ENCODE measurements at places on chromosomes 5 and 9.
A peak's percentile ranks its signal among the peaks of the same experiment; 100 is the strongest.

GRCh38 chr5:14674983-14675854, 10.7 kb downstream of the OTULIN start:
- peak overlapping the region; percentile 49 for H3K27ac ChIP-seq
- no peaks in the 10 kb centered on the region for H3K27me3 ChIP-seq
- no peak for DNase-seq
- H3K4me3 ChIP-seq: no peak overlapping the region

DNA sequence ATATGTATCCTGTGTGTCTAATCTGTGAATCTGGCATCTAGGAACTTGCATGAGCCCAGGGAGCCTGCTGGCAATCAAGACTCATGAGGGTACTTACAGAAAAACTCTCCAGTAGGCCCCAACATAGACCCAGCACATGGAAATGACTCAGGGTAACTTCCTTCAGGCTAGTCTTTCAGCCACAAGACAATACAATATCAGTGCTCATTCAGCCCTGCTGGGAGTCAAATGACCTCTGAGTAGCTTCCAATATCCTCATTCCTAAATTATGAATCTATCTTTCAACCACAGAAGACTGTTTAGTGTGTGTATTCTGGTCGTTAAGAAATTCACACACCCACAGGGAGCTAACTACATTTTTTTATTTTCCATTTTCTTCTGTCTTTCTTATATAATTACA, 1273.0 kb downstream of the EFNA5 start:
- H3K4me1 ChIP-seq: peaks cover 5% of the 10 kb centered on the region
- H3K27ac ChIP-seq: no peak overlapping the region
- H3K4me3 ChIP-seq: no peak overlapping the region
- no peaks in the 10 kb centered on the region for H3K27me3 ChIP-seq

- no peaks in the 10 kb centered on the region for H3K36me3 ChIP-seq
- H3K27ac ChIP-seq: no peak overlapping the region
- no peak for DNase-seq
- H3K4me3 ChIP-seq: no peak overlapping the region
These were observed 426.7 kb upstream of the ITGA1 start for GRCh38 chr5:52360985-52361384.

GRCh38 chr9:81847181-81847915, 80.9 kb upstream of the SPATA31D4 start:
- no peaks in the 10 kb centered on the region for H3K27me3 ChIP-seq
- H3K27ac ChIP-seq: no peak overlapping the region
- no peak overlapping the region for H3K4me3 ChIP-seq
- peaks cover 19% of the 10 kb centered on the region for H3K4me1 ChIP-seq
- DNase-seq: peak; percentile 34

DNA sequence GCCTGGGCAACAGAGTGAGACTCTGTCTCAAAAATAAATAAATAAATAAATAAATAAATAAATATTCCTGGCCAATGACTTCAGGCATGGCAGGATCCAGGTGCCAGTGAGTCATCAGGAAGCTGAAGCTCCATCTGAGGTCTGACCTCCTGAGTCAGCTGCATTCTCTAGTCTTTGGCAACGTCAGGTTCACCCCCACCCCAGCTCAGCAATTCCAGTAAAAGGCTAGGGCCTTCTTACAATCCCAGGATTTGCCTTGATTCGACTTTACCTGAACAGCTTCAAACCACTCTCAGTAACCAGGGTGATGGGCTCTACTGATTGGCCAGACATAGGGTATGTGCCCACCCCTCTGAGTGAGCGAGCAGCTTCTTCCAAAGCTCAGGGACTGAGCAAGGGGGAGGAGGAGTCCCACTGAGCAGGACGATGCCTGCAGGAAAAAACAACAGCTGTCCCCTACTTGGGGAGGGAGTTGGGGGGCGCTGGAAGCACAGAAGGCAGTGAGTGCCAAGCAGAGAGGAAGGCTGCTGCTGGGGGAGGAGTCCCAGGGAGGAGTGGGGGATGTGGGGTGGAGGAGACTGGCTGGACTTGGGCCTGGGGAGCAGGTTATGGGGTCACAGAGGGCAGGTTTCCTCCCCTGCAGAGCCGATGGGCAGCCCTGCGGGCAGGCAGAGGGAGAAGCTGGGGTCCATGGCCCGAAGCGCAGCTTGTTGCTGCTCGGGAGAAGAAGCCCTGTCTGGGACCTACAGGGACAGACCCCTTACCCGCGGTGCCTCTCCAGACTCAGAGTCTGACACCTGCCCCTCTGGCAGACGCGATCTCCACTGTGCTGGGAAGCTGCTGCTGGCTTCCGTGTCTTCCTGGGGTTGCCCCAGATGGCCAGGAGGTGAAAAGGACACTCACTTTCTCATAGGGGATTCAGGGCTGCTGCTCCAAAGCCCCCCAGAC, 25.9 kb upstream of the UNC5A start:
- no peak overlapping the region for H3K27ac ChIP-seq
- no peaks in the 10 kb centered on the region for H3K4me1 ChIP-seq
- peaks cover 69% of the 10 kb centered on the region for H3K27me3 ChIP-seq
- no peaks in the 10 kb centered on the region for H3K36me3 ChIP-seq

DNA sequence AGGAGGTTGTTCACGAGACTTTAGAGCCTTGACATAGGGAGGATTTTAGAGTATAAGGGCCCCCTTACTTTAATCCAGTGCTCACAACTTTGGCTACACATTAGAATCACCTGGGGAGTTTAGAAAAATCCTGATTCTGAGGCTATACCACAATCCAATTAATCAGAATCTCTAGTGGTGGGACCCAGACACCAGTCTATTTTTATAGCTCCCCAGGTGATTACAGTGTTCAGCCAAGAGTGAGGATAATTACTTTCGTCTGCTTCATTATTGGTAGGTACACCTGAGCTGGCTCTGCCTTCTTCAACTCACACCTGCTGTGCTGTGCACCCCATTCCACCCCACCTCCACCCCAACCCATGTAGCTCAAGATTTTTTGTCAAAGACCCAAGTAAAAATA, 141.3 kb upstream of the EPB41L4A start:
- H3K36me3 ChIP-seq: peaks cover 15% of the 10 kb centered on the region
- H3K4me3 ChIP-seq: no peak overlapping the region
- no peaks in the 10 kb centered on the region for H3K27me3 ChIP-seq
- H3K4me1 ChIP-seq: peaks cover 3% of the 10 kb centered on the region
- H3K27ac ChIP-seq: no peak overlapping the region
- DNase-seq: no peak

DNA sequence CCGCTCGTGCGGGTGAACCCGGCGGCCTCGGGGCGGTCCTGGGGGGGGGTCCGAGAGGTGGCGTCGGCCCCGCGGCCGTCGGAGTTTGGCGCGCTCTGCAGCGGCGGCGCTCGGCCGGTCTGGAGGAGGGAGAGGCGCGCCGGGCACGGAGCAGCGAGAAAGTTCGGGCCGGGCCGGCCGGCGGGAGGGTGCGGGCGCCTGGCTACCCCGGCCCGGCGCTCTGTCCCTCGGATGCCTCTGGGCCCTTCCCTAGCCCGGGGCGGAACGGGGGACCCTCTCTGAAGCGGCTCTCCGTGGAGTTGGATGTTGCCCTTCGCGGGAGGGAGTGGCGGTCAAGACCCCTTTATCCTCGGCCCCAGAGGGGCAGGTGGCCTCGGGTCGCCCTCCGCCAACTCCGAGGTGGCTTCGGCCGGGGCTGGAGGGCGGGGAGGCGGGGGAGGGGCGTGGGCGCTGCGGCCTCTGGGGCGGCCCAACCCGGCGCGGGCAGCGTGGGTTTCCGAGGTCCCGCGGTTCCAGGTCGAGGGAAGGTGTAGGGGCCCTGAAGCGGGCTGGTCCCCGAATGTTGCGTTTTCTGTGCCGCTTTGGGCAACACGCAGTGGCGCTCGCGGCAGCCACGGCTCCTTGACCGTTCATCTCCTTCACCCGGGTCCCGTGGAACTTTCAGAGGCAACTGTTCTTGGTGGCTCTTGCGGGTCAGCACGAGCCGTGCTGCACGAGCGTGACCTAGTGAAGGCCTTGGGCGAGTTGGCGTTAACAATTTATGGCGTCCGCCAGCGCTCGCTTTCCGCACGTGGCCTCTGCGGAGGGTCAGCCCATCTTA, 290.5 kb downstream of the DOCK8 start:
- H3K27ac ChIP-seq: peak overlapping the region; percentile 69
- H3K27me3 ChIP-seq: peaks cover 8% of the 10 kb centered on the region
- peak overlapping the region; percentile 80 for H3K4me3 ChIP-seq
- peak; percentile 20 for DNase-seq
- H3K36me3 ChIP-seq: peaks cover 14% of the 10 kb centered on the region

DNA sequence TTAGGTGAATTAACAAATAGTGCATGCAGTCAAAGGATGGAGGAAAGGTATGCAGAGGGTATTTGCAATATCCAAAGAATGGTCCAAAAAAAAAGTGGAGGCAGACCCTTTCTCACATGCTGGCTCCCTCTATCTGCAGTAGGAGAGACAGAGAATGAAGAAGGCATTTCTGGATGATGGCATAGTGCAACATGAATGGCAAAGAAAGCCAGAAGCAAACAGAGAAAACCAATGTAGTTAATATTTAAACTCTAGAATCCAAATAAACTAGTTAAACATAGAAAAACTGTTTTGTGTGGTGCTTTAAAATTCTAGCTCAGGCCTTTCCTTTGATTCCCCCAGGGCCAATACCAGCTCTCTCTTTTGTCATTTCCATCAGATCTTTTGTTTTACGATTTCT, 403.1 kb upstream of the WWC1 start:
- no peaks in the 10 kb centered on the region for H3K27me3 ChIP-seq
- H3K4me1 ChIP-seq: peaks cover 10% of the 10 kb centered on the region
- DNase-seq: no peak
- no peak overlapping the region for H3K27ac ChIP-seq
- H3K36me3 ChIP-seq: no peaks in the 10 kb centered on the region

DNA sequence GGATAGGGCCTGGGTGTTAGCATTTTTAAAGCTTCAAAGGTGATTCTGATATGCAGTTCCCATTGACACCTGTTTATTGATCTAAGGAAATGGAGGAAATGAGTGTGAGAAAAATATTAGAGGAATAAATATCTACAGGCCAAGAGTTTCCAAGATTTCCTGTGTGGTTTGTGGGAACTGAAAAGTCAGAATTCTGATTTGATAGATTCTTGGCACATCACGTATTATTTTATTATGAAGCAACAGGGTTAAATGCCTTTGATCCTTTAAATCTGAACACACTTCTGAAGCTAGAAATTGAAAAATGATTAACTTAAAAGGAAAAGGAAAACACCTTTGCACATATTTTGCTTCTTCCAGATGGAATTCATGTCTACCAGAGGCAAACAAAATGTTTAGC, 113.7 kb downstream of the CD180 start:
- H3K27me3 ChIP-seq: no peaks in the 10 kb centered on the region
- H3K27ac ChIP-seq: peak overlapping the region; percentile 26
- DNase-seq: no peak
- no peak overlapping the region for H3K4me3 ChIP-seq
- no peaks in the 10 kb centered on the region for H3K36me3 ChIP-seq
- peaks cover 35% of the 10 kb centered on the region for H3K4me1 ChIP-seq

GRCh38 chr5:59003124-59003523, 420.2 kb downstream of the RAB3C start:
- no peaks in the 10 kb centered on the region for H3K27me3 ChIP-seq
- DNase-seq: no peak
- H3K36me3 ChIP-seq: no peaks in the 10 kb centered on the region
- H3K4me1 ChIP-seq: peaks cover 42% of the 10 kb centered on the region
- H3K27ac ChIP-seq: peak overlapping the region; percentile 13

DNA sequence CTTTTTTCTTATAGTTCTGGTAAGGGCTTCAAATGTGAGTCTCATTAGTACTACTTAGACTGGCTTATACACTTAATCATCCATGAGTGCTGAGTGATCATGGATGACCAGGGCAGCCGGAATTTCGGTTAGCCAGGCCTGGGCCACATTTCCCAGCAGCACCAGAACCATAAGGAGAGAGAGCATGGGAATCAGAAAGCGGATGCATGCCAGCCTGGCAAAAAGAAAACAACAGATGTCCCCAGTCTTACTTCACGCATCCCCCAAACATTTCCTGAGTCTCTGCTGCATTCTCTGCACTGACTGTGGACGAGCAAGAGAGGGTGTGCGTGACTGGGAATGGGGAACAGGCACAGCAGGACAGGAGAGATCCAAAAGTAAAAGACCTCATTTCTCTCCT, 371.1 kb upstream of the ZNF608 start:
- H3K36me3 ChIP-seq: no peaks in the 10 kb centered on the region
- H3K27me3 ChIP-seq: peaks cover 12% of the 10 kb centered on the region
- no peak for DNase-seq
- no peak overlapping the region for H3K4me3 ChIP-seq
- H3K4me1 ChIP-seq: no peaks in the 10 kb centered on the region

DNA sequence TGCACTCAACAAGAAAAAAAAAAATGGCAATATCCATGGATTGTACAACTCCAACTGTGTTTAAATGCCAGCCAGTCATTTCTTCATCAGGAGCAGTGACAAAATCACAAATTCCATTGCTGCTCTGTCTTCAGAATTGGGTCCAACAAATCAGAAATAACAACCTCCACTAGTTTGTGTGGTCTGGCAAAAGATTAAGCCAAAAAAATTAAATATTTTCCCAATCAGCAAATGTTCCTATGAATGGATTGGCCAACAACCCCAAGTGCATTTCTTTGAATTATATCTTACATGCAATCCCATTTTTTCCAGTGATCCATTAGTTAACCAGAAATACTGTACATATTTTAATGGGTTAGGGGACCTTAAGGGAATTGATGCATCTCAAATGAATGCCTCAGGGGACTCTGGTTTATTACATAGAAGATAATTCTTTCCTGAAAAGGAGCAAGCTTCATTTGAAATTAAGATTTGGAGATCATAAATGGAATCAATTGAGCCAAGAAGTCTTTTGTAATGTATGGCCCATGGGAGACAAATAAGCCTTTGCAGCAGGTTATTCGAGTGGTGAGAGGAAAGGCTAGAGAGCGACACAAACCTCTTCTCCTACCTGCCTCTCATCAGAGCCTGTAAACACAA, 131.8 kb downstream of the TLE1 start:
- DNase-seq: no peak
- H3K4me3 ChIP-seq: no peak overlapping the region
- peaks cover 37% of the 10 kb centered on the region for H3K4me1 ChIP-seq
- H3K27me3 ChIP-seq: peaks cover 3% of the 10 kb centered on the region
- H3K36me3 ChIP-seq: no peaks in the 10 kb centered on the region

DNA sequence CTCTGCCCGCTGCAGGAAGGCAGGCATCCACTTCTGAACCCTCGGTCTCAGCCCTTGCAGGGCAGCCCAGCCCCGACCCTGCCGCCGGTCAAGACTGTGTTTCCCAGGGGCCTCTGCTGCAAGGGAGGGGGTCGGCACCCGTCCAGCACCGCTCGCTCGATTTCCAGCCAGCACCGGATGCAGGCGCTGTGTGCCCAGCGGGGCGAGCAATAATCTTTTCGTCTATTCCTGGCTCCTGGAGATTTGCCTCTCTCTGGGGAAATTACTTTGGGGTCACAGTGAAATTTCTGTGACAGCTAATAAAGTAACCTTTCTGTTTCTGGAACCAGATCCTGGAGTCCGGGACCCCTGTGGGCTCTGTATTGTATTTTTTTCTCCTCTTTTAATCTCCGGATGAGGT, 155.3 kb downstream of the COL23A1 start:
- DNase-seq: no peak
- no peaks in the 10 kb centered on the region for H3K36me3 ChIP-seq
- no peak overlapping the region for H3K4me3 ChIP-seq

DNA sequence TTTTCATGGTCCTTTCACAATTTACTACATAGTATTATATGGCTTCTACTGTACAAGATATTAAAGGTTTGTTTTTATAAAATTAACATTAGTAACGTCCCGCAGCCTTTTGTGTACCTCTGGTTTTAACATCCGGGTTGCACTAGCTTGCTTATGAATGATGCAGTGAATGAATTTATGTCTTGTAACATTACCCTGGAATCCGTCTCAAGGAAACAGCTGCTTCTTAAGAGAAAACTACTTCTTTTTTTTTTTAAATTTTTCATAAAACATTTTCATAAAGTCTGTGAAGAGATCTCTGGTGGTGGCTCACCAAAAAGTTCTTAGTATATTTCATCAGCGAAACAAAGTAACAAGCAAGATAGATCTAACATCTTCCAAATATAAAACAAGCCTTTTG, 23.6 kb downstream of the MARCHF3 start:
- H3K27ac ChIP-seq: no peak overlapping the region
- peaks cover 13% of the 10 kb centered on the region for H3K4me1 ChIP-seq
- H3K4me3 ChIP-seq: no peak overlapping the region
- H3K36me3 ChIP-seq: no peaks in the 10 kb centered on the region
- DNase-seq: no peak
